Stimulated activated CD8-positive, alpha-beta memory T cell treated with anti-CD3 and anti-CD28 coated beads, Interleukin-4, amount 100 ng/mL, for 1 hour (primary cell): ENCODE measurements at places on chromosomes 13 and 19.
A peak's percentile ranks its signal among the peaks of the same experiment; 100 is the strongest.

GRCh38 chr13:66560189-66560588 lies 669.9 kb downstream of the PCDH9 start:
- no peak for DNase-seq

DNA sequence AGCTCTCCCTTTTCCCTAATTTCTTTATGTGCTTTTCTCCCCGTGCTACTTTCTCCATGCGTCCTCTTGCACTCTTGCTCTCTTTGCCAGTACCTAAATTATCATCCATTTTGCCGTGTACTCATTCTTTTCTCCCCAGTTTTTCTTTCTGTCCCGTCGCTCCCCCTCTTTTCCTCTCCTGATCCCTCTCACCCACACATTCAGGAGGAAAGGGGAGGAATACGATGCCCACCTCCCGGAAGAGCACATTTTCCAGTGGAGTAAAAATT lies 821 bp downstream of the ZNF616 start:
- DNase-seq = no peak

- DNase-seq = no peak
Measured at GRCh38 chr19:55146078-55146704, 2.8 kb downstream of the TNNT1 start.

GRCh38 chr13:46903748-46904147 lies 6.9 kb upstream of the HTR2A start:
- no peak for DNase-seq

- DNase-seq = no peak
Measured at GRCh38 chr13:20848944-20849343, 53.6 kb downstream of the XPO4 start.

DNA sequence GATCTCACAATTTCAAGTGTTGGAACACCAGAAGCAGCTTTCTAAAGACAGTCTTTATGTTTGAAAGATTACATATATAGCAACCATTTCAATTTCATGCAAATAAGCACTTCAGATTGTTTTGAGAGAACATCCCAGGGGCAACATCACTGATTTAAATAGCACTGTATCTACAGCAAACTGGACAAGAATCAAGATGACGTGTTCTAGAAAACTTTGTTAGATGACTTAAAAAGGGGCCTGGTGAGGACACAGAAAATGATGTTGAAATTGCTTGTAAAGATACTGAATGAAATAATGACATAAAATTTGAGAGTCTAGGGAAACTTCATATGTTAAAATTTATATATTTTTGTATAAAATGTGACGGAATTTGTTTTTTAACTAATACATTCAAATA lies 277.1 kb downstream of the KLF12 start:
- no peak for DNase-seq

DNA sequence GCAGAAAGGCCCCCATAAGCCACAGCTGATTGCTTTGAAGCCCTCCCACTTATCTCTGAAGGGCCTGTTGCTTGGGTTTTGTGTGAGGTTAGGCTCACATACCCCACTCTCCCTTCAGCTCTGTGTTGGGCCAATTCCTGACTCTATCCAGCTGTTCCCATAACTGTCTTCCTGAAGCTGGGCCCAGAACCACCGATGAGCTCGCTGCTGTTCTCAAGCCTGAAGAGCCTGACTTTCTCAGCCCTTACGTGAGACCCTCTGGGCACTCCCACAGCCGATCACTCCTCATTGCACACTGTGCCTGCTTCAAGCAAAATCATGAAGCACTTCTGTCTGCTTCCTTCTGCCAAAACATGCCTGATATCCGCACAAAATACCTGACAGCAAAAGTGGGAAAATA lies 124.1 kb downstream of the CRYL1 start:
- no peak for DNase-seq

GRCh38 chr19:6587998-6588507 lies 2.9 kb downstream of the CD70 start:
- DNase-seq = no peak

DNA sequence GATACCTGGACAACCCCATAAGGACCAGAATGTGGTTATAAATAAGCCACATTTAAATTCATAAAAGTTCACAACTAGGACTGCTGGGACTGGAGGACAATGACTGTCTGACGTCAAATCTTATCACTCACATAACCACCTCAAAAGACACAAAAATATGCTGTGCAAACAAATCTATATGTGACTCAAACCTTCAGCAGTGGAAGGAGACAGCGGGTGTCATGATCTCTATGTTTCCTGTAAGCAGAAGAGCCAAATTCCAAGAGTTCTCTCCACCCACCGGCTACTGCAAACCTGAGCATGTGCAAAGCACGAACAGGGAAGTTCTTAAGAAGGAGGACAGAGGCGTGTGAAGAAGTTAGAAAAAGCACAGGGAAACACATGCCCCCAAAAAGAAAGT lies 113.2 kb downstream of the MYCBP2 start:
- no peak for DNase-seq

DNA sequence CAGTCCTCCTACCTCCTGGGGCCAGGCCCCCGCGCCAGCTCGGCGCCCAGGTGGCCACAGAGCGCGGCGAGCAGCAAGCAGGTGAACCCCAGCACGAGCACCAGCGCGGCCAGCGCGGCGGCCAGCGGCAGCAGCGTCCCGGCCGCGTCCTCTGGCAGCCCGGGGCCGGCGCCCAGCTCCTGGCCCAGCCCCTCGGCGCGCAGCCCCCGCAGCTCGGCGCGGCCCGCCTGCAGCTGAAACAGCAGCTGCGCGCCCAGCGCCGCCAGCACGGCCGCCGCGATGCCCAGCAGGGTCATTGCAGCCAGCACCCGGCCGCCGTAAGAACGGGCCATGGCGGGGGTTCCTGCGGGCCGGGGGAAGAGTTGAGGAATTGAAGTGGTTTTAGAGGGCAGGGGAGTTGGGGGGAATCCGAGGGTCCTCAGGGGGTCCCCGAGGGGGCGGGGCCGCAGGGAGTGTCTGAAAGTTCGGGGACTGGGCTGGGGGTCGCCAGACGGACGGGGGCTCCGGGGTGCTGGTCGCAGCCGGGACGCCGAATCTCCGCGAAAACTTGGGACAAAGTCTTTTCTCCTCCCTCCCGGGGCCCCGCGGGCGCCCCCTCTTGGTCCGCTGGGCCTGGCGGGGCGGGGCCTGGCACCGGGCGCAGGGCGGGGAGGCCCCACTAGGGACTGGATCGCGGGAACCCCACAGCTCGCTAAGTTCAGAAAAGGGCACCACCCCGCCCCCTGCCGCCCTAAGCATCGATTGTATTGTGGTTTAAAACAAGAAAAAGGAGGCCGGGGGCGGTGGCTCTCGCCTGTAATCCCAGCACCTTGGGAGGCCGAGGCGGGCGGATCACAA lies at the start of gene TMEM221:
Gene TMEM221 (minus strand): TSS at position 538 of the 837 bp plus-strand sequence. CDS start 206 bp downstream, at position 332.
- DNase-seq = peak; percentile 21

DNA sequence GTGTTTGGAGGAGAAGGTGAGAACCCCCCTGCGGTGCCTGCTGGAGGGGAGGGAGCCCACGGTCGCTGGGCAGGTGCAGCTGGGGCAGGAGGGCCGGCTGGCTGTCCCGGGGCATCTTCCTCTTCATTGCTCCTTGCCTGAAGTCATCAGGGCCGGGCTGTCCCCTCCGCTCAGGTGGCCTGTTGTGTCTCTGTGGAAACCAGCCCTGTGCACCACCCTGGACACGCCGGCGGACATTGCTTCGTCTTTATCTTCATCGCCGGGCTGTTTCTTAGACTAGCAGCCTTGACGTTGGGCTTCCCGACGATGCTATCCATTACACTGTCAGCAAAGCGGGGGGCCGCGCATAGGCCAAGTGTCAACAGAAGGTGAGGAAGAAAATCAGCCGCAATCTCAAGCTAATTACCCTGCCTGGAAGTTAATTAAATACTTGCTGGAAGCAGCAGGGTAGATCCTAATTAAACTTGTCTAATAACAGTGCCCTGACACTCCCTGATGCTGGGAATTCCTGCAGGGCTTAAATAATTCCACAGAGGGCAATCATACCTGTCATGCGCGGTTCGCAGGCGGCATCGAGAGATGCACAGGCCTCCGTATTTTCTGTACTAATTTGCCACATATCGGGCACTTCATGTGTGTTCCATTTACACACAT lies 111.4 kb upstream of the SOX1 start:
- DNase-seq = no peak

- no peak for DNase-seq
Measured at GRCh38 chr13:113672002-113672651, 5.1 kb downstream of the GRK1 start.

DNA sequence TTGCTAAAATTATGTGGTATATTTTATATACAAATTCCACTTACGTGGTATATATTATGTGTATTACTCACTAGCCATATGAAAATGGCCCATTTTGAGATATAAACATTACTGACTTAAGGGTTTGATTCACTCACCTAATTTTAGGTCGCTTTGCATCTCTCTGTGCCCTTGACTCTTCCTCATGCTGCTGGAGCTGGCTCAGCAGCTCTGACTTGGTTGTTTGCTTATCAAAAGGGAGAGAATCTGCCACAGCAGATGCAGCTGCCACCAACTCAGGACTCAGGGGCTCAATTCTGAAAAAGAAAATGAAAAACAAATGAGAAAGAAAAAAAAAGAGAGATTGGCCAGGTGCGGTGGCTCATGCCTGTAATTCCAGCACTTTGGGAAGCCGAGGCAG lies 12.2 kb downstream of the MRPS31 start:
- DNase-seq = no peak

GRCh38 chr19:2394442-2395292 lies 32.7 kb downstream of the TIMM13 start:
- no peak for DNase-seq

GRCh38 chr19:10417541-10418234 lies 2.6 kb upstream of the PDE4A start:
- no peak for DNase-seq

GRCh38 chr13:98176777-98177608 lies at the start of gene RNF113B:
Gene RNF113B (minus strand): TSS chr13:98177269. CDS start chr13:98177236, 33 bp downstream.
- no peak for DNase-seq

- DNase-seq = no peak
Measured at GRCh38 chr13:46339035-46339666, 47.9 kb downstream of the RUBCNL start.

DNA sequence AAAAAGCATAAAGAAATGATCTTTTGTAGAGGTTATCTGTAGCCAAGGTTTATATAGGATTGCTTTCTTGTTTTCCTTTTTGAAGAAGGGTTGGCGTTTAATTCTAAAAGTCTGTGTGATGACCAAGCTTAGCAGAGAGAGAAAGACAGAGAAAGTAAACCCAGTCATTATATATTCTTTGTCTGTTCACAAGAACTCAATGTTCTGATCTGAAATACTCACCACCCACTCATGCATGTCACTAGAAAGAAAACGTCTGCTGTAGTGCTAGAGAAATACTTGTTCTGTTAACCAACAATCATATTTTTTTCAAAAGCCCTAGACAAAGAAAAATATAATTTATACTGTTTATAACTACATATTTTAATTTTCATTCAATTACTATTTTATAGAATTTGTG lies 173.7 kb upstream of the SLITRK5 start:
- no peak for DNase-seq

- no peak for DNase-seq
Measured at GRCh38 chr19:12940897-12941296, 2.5 kb downstream of the CALR start.

DNA sequence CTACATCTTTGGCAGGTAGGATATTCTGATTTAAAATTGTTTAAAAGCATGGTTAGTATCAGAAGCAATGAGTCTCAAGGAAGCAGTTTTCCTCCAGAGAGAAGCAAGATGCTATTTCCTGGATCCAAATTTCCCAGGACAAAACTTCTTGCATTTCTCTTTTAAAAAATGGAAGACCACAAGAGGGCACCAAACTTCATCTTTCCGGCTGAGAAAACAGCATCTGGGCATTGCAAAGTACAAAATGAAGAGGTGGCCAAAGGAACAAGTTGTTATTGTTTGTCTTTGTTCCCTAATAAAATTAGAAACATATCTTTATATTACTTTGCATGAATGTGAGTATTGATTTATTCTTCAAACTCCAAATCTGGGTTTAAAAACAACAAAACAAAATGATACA lies 60.0 kb upstream of the LRCH1 start:
- no peak for DNase-seq

GRCh38 chr19:17370026-17370587 lies 7.0 kb downstream of the PLVAP start:
- no peak for DNase-seq

GRCh38 chr13:46318986-46319385 lies 68.1 kb downstream of the RUBCNL start:
- DNase-seq = no peak

- DNase-seq = no peak
Measured at GRCh38 chr13:66617786-66618185, 612.4 kb downstream of the PCDH9 start.

DNA sequence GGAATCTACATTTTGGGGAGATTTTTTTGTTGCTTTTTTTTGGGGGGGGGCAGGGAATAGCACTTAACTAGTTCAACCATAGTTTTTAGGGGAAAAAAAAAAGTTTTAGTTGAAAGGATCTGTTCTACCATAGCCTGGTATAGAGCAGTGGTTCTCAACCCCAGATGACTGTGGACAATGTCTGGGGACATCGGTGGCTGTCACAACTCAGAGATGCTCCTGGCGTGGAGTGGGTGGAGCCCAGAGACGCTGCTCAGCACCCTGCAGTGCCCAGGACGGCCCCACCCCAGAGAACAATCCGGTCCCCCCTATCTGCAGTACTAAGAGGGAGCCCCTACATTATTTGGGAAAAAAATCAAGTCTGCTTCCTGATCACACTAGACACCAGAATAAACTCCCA lies 8.3 kb downstream of the GNG7 start:
- no peak for DNase-seq

GRCh38 chr13:46845146-46845545 lies 48.2 kb upstream of the ESD start:
- DNase-seq = no peak

- DNase-seq = peak; percentile 65
Measured at GRCh38 chr13:40388617-40389016, 277.8 kb downstream of the FOXO1 start.

DNA sequence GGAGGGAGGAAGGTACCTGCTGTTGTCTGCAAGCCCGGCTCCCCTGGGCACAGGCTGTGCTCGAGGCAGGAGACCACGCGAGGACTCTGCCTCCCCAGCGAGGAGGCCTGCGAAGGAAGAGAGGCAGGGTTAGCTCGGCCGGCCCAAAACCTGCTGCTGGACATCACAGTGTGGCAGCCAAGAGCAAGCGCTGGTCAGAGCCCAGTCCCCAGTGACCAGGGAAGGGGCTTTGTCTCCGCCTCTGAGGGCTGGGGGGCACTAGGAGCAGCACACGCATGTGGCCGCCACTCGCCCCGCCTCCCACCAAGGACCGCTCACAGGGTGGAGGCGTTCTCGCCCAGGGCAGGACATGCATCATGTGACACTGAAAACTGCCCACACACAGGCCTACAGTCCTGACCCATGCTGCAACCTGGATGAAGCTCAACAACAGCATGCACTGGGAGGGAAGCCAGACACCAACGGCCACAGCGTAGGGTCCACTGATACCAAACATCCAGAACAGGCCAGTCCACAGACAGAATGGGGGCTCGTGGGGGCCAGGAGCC lies 8.5 kb downstream of the MIER2 start:
- DNase-seq = no peak

GRCh38 chr13:23384111-23384510 lies 49.4 kb downstream of the SACS start:
- DNase-seq = no peak
